ENCODE measurements at places on chromosomes 7 and 10. TPM values are rescaled to one million over a fixed set of nuclear protein-coding genes. Genes with fewer than 3 reads are reported as not detected.

The GPR15LG gene
- total RNA-seq: not detected

The GPR22 gene
- total RNA-seq: 0.04 TPM

The CHST3 gene
- 12.9 TPM for total RNA-seq

DNA sequence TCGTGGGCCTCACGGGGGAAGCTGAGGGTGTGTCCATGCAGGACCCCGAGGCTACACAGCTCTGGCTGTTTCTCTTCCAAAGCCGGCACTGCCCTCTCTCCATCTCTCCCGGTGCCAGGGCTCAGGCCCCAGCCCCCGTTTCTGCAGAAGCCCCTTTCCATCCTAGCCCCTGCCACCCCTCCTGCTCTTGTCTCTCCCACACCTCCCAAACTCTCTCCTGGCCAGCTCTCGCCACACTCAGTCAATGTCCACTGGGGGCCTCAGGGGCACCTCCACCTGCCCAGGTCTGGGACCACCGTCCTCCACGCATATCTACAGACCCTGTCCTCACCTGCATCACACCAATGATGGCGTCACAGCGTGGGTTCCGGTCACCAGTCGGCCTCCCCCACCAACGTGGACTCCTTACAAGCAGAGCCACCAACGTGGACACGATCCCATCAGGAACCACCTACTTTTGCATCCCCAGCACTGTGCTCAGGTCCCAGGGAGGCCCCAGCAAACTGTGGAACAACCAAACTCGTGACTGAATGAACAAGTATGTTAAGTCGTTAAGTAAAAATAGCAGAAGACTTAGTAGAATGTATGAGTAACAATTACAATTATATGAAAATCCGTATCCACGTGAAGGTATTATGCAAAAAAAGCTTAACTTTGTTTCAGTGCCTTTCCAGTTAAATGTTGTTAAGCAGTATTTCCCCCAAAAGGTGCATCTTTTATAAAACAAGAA lies 38.4 kb downstream of the DIP2C start:
- DNase-seq: no peak

DNA sequence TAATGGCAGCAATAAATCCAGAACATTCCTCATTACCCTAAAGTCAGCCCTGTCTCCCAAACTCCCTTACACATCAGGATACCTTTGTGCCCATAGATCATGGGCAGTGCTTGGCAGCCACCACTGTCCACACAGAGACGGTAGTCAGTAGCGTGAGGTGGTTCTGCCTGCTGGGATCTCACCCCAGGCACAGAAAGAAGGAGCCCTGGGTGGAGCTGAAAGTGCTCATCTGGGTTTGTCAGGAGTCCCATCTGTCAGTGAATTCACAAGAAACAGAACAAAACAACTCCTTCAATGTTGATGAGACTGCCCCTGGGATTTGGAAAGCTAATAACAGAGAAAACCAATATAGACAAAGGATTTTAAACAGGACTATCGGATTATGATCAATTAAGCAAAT lies 90.2 kb upstream of the PRSS58 start:
- no peak for DNase-seq

DNA sequence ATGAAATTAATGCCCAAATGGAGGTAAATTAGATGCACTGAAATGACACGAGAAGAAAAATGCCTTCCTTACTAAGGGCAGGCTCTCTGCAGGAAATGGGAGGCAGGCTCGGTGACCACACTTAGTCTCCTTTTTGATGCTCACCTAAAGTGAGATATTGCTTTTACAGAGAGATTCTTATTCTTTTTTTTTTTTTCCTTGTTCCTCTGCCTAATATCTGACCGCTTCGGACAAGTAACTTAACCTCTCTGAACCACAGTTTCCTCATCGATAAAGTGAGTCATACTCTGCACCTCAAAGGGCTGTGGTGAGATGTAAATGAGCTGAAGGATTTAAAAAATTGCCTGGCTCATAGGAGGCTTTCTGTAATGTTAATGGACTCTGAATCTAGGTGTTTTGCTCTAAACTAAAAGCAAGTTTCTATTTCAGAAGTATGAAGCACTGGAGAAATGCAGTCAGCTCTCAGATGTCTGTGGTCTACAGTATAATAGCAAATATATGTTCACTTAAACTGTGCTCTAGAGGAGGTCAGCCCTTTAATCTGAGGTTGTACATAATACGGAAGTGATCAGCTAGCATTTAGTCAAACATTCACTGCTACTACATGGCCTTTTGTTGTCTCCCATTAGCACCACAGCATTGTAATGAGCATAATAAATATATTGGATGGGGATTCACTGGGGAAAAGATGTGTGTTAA lies 23.2 kb downstream of the NKX2-3 start:
- no peak for DNase-seq

GRCh38 chr7:150357270-150357669 lies 11.4 kb upstream of the REPIN1 start:
- no peak for DNase-seq

All from pulmonary artery endothelial cell (primary cell).